ENCODE measurements at places on chromosomes 3 and 15. TPM values are rescaled to one million over a fixed set of nuclear protein-coding genes. Genes with fewer than 3 reads are reported as not detected.

The KCNAB1 gene
- total RNA-seq: 2.4 TPM

The B3GALNT1 gene
- total RNA-seq: 56.3 TPM

The GP9 gene
- total RNA-seq: not detected

The TFG gene
- 116 TPM for total RNA-seq

The HGD gene
- not detected for total RNA-seq

The PLA2G4E gene
- not detected for total RNA-seq

The CAPN7 gene
- 34.2 TPM for total RNA-seq

The POTEB2 gene
- not detected for total RNA-seq

The PIF1 gene
- total RNA-seq: 0.42 TPM

The GOLGA8O gene
- 2.0 TPM for total RNA-seq

The PRRT3 gene
- total RNA-seq: 0.35 TPM

The LRRC49 gene
- total RNA-seq: 79.8 TPM

The KCNMB2 gene
- 2.7 TPM for total RNA-seq

The MEIS2 gene
- 44.9 TPM for total RNA-seq

The MOBP gene
- total RNA-seq: not detected

The TADA3 gene
- 45.9 TPM for total RNA-seq

The THAP10 gene
- total RNA-seq: 4.7 TPM

The PLD1 gene
- 75.1 TPM for total RNA-seq

The TRAK1 gene
- 323 TPM for total RNA-seq

The CAPN3 gene
- 3.8 TPM for total RNA-seq

The ANKUB1 gene
- total RNA-seq: not detected

The ARGFX gene
- not detected for total RNA-seq

The CADPS gene
- 14.3 TPM for total RNA-seq

The LSAMP gene
- 19.9 TPM for total RNA-seq

The MTHFS gene
- total RNA-seq: 16.1 TPM

The CLRN1 gene
- not detected for total RNA-seq

The DUOXA2 gene
- not detected for total RNA-seq

The DNAJC19 gene
- total RNA-seq: 129 TPM

The ZNF501 gene
- total RNA-seq: 3.5 TPM

The CFAP20DC gene
- 0.22 TPM for total RNA-seq

The TMIE gene
- total RNA-seq: 0.74 TPM

The CFAP92 gene
- 0.27 TPM for total RNA-seq

The HACD2 gene
- total RNA-seq: 10.5 TPM

The PTX3 gene
- total RNA-seq: 0.30 TPM

The HCLS1 gene
- total RNA-seq: 11.1 TPM

The SCG3 gene
- not detected for total RNA-seq

The TMEM266 gene
- 0.10 TPM for total RNA-seq

The CASR gene
- total RNA-seq: not detected

The TBCCD1 gene
- 7.1 TPM for total RNA-seq

The EXD1 gene
- total RNA-seq: not detected

The GRAMD1C gene
- 3.4 TPM for total RNA-seq

The ENTPD3 gene
- 0.12 TPM for total RNA-seq

The COPS2 gene
- total RNA-seq: 84.6 TPM

The SAMD7 gene
- total RNA-seq: not detected

The CD96 gene
- total RNA-seq: 0.32 TPM

The CHRM5 gene
- not detected for total RNA-seq

The UPK1B gene
- total RNA-seq: 0.77 TPM

The VGLL3 gene
- total RNA-seq: 3.6 TPM

The TGM5 gene
- total RNA-seq: not detected

The THBS1 gene
- 29.5 TPM for total RNA-seq

The SLC28A1 gene
- 0.50 TPM for total RNA-seq

The LARP6 gene
- total RNA-seq: 54.8 TPM

The HRG gene
- total RNA-seq: not detected

The GOLGA8T gene
- total RNA-seq: 0.27 TPM

The CYP1A2 gene
- total RNA-seq: not detected

The KIF15 gene
- total RNA-seq: 1.1 TPM

The FAM107A gene
- total RNA-seq: 78.0 TPM

The SLC27A2 gene
- not detected for total RNA-seq

The CHL1 gene
- 19.0 TPM for total RNA-seq
